Activated CD4-positive, alpha-beta T cell treated with anti-CD3 and anti-CD28 coated beads, Interleukin-2, amount 50 U/mL, for 48 hours (primary cell): ENCODE measurements at places on chromosomes 4 and X.

DNA sequence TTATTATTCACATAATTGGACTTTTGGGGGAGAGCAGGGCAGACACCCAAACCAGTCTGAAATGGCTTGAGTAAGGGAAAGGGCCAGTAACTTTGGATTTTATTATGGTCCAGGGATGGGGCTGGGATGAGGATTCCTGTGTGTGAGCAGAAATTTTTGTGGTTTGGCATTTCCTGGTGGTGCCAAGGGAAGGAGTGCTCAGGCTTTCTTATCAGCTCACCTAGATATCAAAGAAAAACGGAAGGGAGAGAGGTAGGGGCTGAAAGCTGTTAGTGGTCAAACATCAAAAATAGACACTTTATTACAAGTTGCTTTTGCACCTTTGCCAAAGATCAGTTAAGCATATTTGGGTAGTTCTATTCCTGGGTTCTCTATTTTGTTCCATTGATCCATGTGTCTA is 128.5 kb upstream of the DIPK2B start:
- no peak for DNase-seq

DNA sequence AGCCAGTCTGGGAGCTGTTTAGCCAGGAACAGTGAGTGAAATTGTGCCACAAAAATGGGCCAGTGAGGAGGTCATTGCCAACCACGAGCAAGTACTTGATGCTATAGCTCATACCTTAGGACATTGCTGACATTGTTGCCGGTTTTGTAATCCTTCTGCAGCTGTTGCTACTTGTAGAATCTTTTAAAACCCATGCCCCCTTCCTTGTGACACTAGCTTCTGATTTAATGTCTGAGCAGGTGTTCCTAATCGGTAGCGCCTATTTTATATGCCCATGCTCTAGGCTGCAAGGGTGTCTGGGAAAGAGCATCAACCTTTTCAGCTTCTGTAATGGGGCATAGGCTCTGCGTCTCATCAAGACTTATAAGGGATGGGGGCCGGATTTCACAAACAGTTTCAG is 2.6 kb downstream of the POLA1 start:
- DNase-seq: no peak

DNA sequence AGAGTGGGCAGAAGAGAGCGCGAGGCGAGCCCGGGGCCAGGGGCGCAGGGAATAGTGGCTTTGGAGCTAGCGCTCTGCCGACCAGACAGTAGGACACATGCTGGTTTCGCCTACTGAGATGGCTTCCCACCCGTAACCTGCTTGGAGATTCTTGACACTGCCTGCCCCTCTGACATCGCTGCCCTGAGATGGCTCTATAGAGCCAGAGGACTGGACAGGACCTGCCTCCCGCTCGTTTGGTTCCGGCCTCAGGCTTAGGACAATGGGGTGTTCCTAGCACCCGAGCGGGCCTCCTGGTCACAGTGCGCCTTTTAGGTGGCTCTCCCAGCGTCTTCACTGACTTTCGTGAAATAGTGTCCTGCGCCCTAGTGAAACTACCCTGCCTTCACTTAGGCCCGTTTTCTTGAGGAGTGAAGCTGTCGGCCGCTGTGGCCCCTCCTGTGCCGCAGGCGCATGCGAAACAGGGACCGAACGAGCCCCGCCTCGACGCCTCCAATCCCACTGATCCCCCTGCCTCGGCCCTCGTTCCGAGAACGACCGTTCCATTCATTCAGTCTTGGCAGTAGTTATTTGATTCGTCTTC is 608 bp downstream of the TAF1 start:
- DNase-seq: peak; percentile 47

- DNase-seq: no peak
Observed at GRCh38 chr4:114642173-114642780, 43.7 kb downstream of the UGT8 start.

GRCh38 chr4:150039274-150040127 is 38.7 kb upstream of the DCLK2 start:
- no peak for DNase-seq

DNA sequence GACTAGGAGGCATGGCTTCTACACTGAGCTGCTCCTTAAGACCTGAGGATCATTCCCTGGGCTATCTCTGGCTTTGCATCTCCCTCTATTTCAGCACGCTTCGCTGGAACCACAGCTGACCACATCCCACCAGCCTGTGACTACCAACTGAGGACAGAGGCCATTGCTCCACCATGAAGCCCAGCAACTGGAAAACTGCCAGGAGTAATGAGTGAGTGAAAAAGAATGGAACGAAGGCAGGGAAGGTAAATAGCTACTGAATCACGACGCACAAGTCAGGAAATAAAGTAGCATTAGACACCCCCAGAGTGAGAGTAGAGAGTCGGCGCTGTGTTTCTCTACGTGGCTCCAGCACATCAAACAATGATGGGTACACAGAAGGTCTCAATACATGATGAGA is 314.7 kb downstream of the LDB2 start:
- no peak for DNase-seq

DNA sequence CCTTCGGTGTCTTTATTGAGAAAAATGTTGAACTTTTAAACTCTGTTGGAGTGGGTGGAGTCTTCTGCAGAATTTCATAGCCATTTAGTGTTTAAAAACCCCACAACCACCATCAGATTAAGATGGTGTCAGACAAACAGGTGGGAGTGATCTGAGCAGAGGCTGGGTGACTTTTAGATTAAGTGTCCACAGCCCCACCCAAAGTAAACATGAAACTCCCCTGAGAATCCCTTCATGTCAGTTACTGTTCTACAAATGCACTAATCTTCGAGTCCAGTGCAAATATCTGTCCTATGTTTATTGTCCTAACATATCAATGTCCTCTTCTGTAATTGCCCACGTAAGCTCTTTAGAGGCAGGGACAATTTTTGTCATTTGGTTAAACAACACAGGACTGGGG is 175.6 kb upstream of the RBPJ start:
- DNase-seq: no peak

- no peak for DNase-seq
Observed at GRCh38 chrX:17697191-17697590, 40.1 kb upstream of the SCML1 start.

DNA sequence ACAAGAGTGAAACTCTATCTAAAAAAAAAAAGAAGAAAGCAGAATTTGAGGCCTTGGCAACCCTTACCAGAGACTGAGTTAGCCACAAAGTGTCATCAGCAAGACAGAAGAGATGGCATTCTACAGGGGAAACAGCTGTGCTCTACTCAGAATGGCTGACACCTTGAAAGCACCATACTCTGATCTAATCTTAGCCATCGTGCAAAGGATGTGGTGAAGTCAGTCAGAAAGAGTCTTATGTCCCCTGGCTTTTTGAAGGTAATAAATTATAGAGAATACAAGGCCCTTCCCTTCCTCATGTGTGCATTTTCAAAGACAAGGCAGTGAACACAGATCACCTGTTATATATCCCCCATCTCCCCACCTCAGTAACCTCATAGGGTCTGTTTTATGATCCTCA is 13.2 kb downstream of the CLNK start:
- DNase-seq: no peak

DNA sequence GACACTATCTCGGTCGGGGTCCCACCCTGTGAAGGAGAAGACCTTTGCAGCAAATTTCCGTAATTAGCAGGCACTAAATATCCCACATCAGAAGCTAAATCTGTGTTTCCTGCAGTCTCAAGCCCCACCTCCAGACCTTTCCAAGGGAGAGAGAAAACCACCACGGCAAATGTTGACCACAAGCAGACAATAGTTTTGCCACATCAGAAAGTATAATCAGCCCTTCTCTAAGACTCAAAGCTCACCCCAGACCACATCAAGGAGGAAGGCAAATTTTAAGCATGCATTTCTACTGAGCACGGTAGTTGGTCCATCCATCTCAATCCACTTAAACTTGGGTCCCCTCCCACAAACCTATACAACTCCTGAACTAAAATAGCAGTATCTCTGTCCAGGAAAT is 398.5 kb downstream of the GPM6A start:
- no peak for DNase-seq

DNA sequence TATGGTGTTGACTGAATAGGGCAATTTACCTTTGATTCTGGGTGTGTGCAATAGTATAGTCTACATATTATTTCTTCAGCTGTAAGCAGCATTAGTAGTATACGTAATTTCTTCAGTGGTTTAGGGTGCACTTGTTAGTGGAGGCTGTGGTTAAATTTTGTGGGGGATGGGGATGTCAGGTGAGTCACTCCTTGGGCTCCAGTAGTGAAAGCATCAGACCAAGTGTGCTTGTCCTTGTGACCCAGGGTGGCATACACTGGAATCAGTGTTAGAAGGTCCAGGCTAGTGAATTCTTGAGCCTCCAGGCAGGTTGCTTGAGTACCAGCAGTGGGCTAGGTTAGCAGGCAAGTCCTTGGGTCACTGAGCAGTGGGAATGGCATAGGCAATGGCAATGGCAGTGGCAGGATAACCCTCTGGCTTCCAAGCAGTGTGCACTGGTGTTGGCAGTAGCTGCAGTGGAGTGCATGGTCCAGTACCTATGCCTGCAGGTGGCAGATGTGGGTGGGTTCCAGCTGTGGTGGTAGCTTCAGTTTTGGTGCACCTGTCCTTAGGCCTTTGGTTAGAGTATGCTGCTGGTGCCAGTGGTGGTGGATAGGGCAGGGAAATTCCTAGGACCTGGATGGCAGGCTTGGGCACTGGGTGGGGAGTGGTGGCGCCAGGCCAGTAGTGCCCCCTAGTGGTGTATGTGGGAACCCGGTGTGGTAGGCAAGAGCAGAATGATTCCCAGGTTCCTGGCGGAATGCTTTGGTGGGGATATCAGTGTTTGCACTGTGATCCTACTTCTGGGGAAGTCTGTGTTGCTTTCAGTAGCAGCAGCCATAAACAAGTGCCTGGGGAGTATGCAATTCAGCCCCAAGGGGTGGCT is 531.0 kb downstream of the SMARCA1 start:
- no peak for DNase-seq

- no peak for DNase-seq
Observed at GRCh38 chr4:147599769-147600168, 17.4 kb upstream of the TMEM184C start.

DNA sequence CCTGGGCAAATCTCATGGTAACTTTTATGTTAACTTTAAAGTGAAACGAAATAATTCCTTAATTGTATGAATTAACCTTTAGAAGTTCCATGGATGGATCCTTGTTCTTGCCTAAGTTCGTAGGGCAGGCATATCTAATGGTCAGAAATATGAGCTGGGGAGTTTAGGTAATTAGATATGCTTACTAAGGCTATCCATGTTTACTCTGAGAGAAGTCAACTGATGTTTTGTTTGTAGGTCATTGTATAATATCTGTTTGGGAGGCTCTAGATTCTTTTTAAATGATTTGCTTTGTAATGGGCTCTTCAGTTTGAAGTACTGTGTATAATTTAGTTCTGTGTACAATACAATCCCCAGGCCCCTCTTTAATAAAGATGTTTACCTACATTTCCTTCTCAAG is 117.0 kb downstream of the DCK start:
- no peak for DNase-seq

DNA sequence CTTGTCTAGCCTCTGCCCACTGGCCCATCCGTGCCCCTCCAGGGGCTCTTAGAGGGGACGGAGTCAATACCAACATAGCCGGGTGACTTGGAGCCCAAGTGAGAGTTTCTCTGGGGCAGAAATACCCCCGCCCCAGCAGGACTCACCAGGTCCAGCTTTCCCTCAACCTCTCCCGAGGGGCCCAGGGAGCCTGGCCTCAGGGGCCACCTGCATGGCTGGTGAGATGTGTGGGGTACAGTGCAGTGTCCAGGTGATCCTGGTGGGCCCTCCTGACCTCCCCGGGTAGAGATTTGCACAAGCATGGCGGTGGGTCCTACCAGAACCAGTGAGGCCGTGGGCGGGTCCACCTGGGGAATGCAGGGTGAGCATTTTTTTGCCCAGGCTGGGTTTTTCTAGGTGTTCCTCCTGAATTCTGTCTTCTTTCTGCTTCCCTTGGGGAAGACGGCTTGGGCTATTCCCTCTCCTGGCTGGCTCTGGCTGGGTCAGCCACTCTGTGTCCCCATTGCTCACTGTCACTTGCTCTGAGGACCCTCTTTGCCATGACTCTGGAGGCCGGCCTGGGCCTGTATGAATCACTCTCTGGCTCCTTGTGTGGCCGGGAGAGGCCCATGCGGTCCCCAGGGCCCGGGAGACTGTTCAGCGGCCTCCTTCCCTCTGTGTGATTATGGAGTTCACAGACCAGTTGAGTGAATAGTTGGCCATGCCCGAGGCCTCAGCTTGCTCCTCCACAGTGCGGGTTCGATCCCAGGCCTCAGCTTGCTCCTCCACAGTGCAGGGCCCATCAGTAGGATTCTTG is 71.0 kb upstream of the NKX1-1 start:
- DNase-seq: no peak

DNA sequence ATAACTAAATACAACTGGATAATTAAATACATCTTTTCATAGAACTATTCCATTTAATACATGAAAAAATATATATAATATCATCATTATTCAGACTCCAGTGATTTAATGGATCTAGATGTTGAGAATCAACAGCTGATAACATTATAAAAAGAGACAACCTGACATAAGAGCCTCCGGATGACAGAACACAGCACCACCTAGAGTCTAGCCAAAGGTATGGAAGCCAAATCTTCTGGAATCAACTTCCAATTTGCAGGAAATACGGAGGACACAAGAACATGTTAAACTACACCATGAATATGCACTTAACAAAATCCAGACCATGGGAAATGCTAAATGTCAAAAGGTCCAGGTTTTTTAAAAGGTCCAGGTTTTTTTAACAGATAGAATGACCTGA is 55.0 kb downstream of the LRBA start:
- no peak for DNase-seq

- DNase-seq: no peak
Observed at GRCh38 chrX:131881194-131881593, 141.9 kb upstream of the STK26 start.

- DNase-seq: no peak
Observed at GRCh38 chr4:138975225-138975624, 40.4 kb upstream of the NOCT start.

DNA sequence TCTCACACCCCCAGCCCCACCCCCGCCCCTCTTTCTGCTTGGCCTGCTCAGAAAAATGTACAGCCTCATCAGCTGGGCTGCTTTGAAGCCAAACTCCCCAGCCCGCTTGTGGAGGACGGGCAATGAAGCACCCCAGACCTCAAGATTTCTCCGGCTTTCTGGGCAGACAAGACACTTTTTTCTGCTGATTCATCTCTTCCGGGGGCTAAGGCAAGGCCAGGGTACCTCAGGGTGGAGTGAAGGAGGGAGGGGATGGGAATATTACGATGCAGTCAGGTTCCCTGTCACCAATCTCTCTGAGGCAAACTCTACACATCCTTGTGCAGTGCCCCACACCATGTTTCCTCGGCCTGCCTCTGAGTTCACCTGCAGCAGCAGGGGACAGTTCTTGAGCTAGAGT is 66.9 kb upstream of the ATP6AP2 start:
- no peak for DNase-seq

DNA sequence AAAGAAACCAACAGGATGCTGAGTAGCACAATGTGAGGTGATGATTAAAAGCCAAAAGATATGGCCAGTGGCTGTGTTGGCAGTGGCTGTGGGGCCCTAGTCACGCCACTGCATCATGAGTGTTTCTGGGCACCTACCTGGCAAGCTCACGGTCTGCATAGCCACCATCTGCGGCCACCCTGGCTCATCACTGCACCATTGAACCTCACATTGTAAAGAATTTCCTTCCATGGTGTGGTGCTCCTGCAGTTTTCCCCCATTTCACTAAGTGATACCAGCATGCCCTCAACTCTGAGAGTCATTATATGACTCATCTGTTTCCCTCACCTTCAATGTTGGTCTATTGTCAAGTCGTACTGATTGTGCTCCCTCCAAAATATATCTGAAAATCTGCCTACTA is 45.5 kb upstream of the CLNK start:
- DNase-seq: peak; percentile 5

GRCh38 chrX:10048707-10049106 is 81.5 kb downstream of the CLDN34 start:
- no peak for DNase-seq

- DNase-seq: no peak
Observed at GRCh38 chr4:137631605-137632004, 99.3 kb upstream of the PCDH18 start.
